Testis (tissue), 5 donors: ENCODE measurements at places on chromosomes 12 and 14. TPM values are rescaled to one million over a fixed set of nuclear protein-coding genes. Genes with fewer than 3 reads are reported as not detected.

GRCh38 chr12:16347391-16348298, at the start of gene MGST1:
MGST1 (plus strand) TSS chr12:16347645; CDS start chr12:16354253, 6,608 bp downstream.
- peak; percentile 41 for DNase-seq

- no peak for DNase-seq
Observed at GRCh38 chr14:59395672-59396071, 69.5 kb downstream of the GPR135 start.

- peak; percentile 52 for DNase-seq
Observed at GRCh38 chr14:49972823-49973222, 79.9 kb downstream of the ARF6 start.

DNA sequence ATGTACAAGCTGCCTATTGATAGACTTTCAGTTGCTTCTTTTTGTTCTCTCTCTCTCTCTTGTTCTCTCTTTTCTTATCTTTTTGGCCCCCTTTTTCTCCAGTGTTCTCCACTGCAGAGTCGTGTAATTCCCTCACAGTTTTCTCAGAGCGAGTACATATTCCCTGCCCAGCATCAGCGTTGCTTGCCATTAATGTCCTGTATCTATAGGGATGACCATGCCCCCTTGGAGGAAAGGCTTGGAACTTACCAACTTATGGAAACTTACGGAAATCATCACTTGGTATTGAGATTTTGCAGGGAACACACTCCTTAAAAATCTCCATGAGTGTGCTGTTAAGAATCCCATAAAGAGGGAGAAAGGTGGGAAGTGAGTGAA, 14.3 kb upstream of the COL2A1 start:
- no peak for DNase-seq

DNA sequence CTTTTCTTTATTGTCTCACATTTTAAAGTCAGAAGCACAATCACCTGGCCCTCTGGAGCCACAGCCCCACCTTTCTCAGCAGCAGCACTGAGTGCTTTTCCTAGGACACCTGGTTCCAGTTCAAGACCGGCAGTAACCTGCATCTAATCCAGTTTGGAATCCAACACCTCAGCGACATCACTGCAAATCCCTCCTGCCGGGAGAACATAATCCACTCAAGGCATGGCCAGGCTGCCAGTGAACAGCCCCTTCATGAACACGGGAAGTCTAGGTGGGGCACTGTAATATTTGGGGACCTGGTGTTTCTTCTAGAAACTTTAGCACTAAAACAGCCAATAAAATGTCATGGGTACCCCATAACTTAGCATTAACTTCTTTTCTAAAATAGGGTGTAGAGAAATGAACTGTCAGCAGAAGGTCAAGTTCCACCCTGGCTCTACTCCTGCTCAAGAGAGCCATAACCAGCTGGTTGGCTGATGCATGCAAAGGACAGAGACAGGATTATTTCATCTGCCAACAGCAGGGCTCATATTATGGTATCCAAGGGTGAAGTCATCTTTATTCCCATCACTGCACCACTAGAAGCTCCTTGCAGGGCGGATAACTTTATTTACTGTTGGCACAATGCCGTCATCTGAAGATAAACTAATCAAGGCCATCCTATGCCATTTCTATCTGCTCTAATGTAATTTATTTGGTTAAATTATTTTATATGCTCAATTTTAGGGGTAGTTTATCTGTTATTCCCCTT, 76.7 kb downstream of the TTC7B start:
- no peak for DNase-seq

DNA sequence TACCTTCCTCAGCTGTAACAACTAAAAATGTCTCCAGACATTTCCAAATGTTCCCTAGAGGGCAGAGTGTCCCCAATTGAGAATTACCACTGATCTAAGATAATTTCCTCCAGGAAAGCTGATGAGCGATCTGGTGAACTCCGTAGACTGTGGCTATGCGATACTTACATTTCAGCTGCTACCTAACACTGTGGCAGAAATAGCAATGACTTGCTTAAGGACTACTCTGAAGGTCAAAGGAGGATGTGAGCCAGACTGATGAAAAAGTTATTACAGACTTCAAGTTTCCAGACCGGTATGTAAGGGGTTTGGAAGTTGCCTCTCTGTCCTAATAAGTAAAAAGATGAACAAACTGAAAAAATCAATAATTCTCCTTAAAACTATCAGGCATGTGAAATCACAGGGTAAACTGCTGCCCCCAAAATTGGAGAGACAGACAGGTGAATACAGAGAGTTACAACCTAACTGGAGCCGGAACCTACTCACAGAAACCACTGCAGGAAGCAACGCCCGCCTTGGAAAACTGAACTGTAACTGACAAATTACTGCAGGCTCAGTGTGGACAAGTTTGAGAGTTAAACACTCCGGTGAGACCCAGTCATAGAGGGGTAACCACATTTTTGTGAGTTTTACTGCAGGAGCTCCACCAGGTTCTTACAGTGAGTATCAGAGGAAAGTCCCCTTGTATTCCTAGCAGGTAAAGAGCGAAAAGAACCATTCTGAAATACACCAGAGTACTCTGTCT, 60.0 kb upstream of the PARP11 start:
- DNase-seq: no peak

DNA sequence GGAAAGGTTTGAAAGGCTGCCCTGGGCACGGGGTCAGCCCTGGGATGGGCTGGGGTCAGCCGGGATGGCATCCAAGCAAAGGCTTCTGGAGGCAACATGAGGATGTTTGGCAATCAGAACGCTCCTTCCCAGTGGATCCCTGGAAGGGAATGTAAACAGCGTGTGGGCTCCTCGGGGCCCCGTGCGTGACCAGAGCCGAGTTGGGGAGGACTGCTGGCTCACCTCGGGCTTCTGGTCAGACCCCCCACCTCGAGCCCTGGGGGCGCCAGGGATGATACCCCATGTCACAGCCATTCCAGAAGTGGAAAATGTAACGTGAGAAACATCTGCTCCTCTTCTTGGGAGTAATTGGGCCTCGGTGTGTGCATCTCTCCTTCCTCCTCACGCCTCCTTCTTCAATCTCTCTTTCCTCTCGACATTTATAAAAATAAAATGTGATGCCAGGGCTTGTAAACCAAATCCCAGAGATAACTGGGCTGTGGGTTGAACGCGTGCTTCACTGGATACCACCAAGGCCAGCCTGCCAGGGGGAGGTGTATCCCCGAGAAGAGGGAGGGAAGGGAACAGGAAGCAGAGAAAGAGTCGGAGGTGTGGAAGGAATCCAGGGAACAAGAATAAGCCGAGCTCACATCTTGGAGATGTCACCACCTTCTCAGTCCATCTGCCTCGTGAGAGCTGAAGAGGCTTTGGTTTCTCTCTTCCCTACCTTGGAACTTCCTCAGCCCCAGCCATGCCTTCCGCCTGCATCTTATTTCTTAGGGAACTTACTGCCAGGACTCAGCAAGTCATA, 144.8 kb downstream of the NUAK1 start:
- DNase-seq: no peak

DNA sequence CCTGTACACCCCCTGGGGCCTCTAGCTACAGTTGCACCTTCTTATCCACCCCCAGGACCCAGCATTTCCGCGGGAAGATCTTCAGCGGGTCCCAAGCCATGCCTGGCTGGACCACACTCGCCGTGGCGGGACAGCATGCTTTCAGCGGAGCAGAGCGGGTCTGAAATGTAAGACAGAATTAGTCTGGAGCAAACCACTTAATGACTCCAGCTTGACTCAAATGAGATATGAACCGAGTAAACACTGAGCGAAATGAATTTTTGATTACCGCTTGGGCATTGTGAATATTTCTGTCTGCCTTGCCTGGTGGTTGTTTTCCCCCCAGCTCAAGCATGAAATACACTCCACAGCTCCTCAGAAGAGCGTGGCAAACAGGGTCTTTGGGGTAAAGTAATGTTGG, 60.8 kb downstream of the SLC24A4 start:
- DNase-seq: no peak

Gene JPH4
- 3.9 TPM for total RNA-seq

Gene TOGARAM1
- total RNA-seq: 32.6 TPM
